ENCODE measurements at places on chromosomes 12 and 14. TPM values are rescaled to one million over a fixed set of nuclear protein-coding genes. Genes with fewer than 3 reads are reported as not detected.

The ZC2HC1C gene
- total RNA-seq = 40.0 TPM

DNA sequence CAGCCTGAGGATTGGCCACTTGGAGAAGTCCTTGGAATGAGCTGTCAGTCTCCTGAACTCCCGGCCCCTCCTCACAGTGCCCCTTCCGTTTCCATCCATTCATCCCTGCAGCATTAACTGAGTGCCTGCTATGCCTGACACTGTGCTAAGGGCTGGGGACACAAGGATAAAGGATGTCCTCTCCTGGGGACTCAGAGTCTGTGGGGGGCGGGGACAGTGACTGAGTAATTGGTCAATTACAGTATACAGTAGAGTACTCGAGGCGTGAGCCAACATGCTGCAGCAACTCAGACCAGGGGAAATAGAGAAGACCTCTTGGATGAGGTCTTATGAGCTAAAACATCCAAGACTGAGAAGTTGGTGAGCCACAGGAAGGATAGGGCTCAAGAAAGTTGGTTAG is 43.4 kb upstream of the PWP1 start:
- DNase-seq = no peak

GRCh38 chr12:7108003-7108795 is 815 bp downstream of the C1RL start:
- DNase-seq = peak; percentile 88

The SLC35F4 gene
- not detected for total RNA-seq

The ANO2 gene
- total RNA-seq = 1.4 TPM

DNA sequence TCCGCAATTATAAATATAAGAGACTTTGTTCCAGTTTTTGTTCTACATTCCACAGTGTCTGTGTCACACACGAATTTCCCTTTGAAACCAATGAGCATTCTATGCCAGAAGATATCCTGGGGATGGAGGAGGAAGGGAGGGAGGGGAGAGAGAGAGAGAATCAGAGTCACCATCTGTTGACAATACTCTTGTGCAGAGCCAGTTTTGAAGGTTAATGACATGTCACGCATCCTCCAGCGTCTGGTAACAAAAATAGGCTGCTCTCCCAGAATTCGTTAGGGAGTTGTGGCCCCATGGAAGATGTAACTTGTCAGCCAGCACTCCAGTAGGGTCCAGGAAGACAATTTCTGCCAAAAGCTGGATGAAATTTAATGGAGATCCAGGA is 213.5 kb upstream of the KRR1 start:
- no peak for DNase-seq

The LRP1-AS gene
- total RNA-seq = not detected

Data from transverse colon (tissue), 4 donors.